ENCODE measurements at places on chromosomes 13 and 19.

DNA sequence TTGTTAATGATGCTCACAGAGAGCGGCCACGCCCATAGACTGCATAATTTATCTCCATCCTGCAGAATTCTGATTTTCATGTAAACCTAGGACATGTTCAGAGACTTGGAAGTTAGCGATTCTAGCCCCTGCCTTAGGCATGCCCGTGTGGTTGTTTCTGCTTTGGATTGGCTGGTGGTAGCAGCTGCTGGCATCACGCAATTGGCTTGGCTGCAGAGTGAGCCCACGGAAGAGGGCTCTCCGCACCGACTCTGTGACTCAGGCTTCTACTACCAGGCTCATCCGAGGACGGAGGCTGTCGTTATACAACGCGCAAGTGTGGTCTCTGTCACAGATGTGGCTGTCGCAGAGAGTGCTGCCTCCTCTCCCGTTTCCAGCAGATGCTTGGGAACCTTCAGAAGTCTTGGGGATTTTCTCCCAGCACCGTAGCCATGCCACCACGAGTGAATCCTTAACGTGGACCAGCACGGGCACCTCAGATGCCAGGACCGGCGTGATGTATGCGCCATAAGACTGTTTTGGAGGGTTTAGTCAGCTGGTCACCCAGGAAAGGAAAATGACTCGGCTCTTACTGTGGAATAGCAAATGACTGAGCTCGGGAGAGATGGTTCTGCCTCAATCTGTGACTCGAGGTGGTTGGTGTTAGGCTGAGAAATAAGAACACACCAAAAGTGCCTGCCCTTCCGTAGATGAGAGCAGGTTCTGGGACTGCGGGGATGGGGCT is 61.0 kb upstream of the F7 start:
- DNase-seq = no peak

- DNase-seq = no peak
Measured at GRCh38 chr19:45079911-45080370, 881 bp downstream of the GEMIN7 start.

- DNase-seq = no peak
Measured at GRCh38 chr19:21109116-21109515, 27.1 kb downstream of the ZNF714 start.

DNA sequence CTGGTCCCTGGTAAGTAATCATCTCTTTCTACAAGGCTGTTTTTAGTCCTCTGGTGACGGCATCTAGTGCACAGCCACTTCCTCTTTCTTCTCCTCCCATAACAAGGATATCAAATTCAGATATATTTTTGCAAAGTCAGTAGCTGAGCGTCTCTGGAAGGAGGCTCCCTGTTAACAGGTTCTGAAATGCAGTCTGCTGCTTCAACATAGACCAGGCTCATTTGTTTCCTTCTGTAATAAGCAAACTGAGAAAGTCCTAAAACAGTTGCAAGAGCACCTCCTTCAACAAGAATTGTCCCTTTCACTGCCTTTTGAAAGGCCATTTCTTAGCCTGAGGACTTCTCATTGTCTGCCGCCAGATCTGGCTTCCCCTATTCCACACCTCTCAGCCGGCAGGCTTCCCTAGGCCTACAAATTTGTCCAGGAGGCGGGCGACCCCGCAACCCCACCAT is 7.4 kb upstream of the ZSCAN5A start:
- DNase-seq = no peak

GRCh38 chr13:47178090-47178950 is 281.5 kb upstream of the HTR2A start:
- DNase-seq = no peak

GRCh38 chr19:22807061-22807835 is 23.3 kb upstream of the ZNF99 start:
- DNase-seq = no peak

GRCh38 chr19:2474232-2475017 is 1.5 kb upstream of the GADD45B start:
- DNase-seq = peak; percentile 83

DNA sequence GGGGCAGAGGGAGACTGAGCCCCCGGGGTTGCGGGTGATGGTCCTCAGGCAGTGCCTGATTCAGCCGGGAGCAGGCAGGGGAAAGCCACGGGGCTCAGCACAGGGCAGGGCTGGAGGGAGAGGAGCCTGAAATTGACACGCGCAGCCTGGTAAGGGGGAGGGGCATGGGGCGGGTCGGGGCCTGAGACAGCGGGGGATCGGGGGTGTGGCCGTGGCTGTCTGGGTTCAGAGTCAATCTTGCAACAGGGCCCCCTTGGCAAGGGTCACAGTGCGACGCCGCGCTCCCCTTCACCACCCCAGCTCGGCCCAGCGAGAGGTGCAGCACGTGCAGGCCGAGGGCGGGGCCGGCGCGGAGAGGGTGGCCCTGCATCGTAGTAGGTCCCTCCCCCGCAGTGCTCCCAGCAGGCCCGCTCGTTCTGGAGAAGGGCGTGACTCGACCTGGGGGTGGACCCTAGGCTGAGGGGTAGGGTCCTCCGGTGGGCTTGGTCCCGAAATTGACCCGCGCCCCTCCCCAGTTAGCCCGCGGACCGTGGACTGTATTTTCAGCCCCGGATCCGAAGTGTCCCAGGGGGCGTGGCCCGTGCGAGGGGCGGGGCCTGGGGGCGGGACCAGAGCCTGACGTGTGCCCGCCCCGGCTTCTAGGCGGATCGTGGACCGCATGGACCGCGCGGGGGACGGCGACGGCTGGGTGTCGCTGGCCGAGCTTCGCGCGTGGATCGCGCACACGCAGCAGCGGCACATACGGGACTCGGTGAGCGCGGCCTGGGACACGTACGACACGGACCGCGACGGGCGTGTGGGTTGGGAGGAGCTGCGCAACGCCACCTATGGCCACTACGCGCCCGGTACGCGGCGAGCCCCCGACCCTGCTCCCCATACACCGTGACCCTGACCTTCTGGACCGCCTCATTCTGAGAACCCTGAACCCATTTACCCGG is 6.0 kb downstream of the RCN3 start:
- peak; percentile 97 for DNase-seq

- no peak for DNase-seq
Measured at GRCh38 chr13:26599403-26599802, 41.9 kb downstream of the WASF3 start.

DNA sequence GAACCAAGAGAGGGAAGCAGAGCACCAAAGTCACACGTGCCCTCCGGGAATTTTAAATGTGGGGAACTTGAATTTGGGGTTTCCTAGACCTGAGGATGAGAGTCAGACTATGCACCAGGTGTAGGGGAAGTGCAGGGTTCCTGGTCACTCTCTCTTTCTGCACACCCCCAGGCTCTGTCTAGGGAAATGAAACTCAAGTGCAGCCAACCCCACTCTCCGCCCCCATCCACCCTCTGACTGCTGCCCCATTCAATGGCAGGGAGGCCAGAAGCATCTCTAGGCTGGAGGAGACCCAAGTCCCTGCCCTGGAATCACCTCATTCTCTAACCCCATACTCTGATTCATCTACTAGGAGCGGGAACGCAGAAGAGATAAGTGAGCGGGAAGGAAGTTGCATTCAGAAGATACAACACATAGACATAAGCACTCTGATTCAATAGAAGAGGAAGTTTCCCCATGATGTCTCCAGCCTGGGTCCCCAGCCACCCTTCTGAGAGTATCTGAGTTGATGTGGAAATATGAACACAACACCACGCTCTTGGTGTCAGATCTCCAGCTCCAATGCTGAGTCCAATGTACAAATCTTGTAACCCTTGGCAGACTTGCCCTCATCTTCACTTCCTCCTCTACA is 4.7 kb upstream of the SIGLEC14 start:
- no peak for DNase-seq

- no peak for DNase-seq
Measured at GRCh38 chr13:111905609-111905945, 161.4 kb upstream of the SOX1 start.

DNA sequence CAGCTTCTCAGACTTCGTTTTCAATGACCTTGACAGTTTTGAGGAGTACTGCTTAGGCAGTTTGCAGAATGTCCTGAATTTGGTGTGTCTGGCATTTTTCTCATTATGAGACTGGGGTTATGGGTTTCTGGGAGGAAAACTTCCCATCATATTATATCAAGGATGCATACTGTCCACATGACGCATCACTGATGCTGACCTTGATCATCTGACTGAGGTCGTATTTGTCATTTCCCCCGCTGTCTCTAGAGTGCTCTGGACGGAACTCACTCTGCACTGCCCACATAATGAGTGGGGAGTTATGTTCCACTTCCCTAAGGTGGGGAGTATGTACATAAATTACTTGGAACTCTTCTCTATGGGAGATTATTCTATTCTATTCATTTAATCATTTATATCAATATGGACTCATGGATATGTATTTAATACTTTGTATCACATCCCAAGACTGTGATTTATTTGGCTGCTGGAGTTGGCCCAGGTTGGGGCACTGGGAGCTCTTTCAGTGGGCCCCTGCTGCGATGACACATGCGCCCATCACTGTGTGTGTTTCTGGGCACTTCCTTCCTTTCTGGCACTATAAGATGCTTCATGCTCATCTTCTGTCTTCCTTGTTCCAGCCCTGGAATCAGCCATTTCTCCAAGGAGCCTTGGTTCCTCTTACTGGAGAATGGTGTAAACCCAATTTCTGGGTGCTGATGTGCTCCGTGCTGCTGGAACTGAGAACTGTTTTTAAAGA is 138.6 kb downstream of the MIPEP start:
- DNase-seq = no peak

DNA sequence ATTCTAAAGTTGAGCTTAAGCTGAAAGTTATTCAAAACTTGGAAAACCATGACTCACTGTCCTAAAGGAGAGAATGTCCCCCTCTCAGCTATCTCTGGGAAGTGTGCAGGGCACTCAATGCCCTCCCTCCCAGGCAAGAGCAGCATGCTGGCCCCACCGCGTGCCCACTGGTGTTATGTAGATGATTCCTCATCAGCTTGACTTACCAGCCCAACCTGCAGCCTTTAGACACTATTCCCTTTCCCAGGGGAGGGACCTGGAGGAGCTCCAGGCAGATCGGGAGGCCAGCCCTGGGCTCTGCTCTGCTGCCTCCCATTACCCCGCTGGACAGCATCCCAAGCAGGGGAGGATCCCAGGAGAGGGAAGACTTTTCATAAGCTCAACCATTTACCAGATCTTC is 124.6 kb downstream of the FGF14 start:
- no peak for DNase-seq

DNA sequence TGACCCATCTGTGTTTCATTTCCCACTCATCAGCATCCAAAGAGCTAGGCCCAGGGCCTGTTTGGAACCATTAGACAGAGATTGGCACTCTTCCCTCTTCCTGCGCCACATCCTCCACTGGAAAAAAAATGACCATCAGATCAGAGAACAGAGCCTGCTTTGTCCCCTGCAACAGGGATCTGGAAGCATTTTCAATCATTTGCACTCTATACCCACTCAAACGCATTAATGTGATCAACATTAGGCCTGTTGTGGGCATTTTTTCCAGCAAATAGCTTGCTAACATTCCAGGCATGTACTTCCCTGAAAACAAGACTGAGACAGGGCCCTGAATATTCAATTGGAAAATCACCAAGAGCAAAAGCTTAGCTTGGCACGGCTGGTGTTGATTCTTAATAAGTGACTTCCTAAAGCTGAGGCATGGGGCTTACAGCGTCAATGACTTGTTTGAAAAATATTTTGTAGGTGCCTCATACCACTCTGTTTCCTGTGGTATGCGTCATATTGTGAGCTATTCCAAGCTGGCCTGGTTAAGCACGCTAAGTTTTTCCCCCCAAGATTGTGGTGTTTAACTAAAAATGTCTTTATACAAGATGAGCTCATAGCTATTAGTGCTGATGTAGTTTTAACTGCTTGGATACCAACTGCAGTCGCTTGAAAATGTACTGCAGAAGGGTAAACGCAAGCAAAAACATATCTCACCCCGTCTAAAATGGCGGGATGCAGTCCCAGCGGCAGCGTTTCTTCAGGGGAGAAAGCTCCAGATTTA is 404.4 kb downstream of the SPRY2 start:
- DNase-seq = no peak

DNA sequence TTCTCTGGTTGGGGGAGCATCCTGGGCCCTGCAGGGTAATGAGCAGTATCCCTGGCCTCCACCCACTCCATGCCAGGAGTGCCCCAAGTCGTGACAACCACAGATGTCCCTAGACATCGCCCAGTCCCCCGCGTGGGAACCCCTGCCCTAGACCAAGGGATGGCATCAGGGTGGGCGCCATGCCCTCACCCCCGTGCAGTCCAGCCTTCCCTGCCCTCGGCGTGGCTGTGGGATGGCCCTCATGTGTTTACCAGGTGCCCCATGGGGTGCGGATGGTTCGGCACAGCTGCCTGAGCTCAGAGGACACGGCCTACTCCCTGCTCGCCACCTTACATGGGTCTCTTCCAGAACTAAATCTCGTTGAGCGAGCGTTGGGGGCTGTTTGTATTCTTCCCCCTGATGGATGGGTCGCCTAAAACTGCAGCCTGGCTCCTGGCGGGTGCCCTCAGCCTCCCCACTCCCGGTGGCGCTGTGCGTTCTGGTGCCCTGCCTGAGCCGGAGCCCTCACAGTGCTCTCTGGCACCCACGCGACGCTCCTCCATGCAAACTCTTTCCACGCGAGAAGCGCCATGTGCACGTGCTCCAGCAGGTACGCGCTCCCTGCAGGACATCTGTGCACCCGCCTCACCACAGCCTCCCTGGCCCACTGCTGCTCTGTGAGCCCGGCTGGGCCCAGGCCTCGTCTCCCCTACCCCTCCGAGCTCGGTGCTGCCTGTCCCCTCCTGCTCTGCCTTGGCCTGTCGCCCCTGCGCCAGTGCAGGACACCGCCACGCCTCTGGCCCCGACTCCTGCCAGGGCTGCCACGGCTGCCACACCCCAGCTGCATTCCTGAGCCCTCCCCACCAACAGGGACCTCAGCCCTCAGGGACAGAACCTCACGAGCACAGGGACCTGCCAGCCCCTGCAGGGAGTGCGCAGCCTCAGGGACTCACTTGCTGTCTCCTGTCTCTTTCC is 145.0 kb downstream of the KDM4B start:
- no peak for DNase-seq

DNA sequence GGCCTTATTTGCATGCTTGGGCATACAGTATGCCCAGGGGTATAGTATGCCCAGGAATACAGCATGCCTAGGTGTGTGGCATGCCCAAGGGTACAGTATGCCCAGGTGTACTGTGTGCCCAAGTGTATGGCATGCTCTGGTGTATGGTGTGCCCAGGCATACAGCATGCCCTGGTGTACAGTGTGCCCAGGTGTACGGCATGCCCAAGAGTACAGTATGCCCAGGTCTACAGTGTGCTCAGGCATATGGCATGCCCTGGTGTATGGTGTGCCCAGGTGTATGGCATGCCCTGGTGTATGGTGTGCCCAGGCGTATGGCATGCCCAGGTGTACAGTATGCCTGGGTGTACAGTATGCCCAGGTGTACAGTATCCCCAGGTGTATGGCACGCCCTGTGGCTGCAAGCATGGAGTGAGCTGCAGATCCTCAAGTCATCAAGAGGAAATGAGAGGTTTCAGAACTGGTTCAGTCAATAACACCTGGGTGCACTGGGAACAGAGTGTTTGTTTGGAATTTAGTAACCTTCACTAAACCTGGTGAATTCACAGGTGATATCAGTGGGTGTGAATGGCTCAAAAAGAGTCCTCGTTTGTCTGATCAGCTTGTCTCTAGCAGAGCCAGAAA is 7.8 kb upstream of the C13orf42 start:
- DNase-seq = no peak
